ENCODE measurements at places on chromosomes 1 and 21.

GRCh38 chr1:21397813-21398188 lies 42.1 kb upstream of the NBPF3 start:
- DNase-seq, result peak; percentile 39

DNA sequence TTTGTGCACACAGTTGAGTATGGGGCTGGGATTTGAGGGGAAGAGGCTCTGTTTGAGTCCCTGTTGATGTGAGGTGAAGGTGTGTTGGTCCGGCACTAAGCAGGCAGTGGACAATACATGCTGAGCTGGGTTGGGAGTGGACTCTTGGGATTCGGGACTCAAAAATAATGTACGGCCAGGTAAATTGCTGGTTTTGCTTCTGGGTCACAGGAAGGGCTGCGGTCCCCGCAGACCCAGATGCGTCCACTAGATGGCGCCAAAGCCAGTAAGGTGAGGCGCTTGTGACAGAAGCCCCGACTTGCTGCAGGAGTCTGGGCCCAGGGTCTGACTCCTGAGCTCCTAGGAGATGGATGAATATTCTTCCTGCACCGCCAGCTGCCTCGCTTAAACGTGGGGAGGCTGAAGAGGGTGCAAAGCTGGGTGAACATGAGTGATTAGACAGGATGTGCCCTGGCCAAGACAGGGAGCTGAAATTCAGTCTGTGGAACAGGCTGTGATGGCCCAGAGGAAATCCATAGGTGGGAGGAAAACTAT lies 61.4 kb downstream of the ACBD3 start:
- peak; percentile 84 for DNase-seq

- DNase-seq, result no peak
Measured at GRCh38 chr1:33466159-33466558, 6.3 kb upstream of the ZSCAN20 start.

GRCh38 chr1:234562334-234562733 lies 47.6 kb downstream of the IRF2BP2 start:
- DNase-seq, result no peak

GRCh38 chr1:151616505-151616849 lies 4.6 kb downstream of the SNX27 start:
- DNase-seq, result no peak

GRCh38 chr1:24745711-24746413 lies 615 bp downstream of the CLIC4 start:
- no peak for DNase-seq

DNA sequence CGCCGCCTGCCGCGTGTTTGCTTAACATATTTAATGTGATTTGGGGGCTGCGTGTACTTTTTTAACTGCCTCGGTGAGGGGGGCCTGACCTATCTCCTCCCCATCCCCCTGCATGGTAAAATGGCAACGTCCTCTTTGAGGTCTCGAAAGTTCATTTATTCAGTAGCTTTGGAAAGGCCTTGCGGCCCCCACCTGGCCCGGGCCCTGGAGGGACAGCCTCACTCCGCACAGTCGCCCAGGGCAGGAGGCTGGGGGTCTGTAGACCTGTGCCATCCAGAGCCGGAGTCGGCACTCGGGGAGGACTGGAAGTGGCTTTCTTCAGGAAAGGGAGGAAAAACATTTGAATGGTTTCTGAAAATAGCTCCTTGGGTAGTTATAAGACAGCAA lies 38.0 kb upstream of the ACTRT2 start:
- no peak for DNase-seq

DNA sequence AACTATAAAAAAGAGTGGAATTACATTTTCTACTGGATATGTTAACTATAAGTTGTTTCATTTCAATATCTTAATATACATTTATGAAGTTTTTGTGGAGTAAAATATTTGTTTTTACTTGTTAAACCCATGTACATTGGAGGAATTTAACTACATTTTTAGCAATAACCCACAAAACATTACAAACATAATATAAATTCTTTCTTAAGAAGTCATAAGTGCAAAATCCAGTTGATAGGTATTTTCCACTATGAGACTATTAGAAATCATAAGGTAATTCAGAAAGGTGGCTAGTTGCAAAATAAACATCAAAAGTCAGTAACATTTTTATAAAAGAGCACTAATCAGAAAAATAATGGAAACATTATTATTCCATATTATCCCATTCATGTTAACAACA lies 73.9 kb upstream of the RRP15 start:
- DNase-seq, result no peak

DNA sequence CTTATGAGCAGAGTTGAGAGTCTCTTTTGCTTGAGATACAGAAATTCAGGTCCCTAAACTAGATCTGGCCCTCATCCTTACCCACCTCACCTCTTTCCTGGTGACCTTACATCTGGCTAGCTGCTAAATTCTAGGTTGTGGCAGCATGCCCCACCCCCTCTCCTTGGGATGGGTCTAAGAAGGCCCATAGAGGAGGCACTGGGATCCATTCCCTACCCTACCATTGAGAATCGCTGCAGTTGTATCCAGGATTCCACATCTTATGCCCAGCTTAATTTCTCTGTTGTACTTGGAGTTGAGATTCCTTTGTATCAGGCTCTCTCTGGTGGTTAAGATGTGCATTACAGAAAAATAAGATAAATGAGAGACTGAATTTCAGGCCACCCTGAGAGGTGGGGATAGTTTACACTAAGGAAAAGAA lies 9.5 kb upstream of the TMEM39B start:
- DNase-seq, result peak; percentile 59

DNA sequence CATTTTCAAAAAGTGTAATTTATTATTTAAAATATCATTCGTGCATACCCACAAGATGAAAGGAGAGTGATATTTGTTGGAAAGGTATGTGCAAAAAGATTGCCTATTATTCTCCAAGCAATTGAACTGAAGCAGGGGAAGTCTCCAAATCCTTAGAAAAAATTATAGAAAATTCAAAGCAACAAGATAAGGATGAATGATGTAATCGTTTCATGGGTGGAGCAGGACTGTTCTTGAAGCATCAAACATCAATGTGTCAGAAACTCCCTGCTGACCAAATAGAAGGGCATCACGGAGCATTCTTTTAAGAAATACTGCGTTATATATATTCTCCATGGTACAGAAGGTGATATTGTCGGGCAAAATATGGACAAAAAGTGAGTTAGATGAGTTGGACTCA lies 87.9 kb upstream of the SPAG17 start:
- no peak for DNase-seq

DNA sequence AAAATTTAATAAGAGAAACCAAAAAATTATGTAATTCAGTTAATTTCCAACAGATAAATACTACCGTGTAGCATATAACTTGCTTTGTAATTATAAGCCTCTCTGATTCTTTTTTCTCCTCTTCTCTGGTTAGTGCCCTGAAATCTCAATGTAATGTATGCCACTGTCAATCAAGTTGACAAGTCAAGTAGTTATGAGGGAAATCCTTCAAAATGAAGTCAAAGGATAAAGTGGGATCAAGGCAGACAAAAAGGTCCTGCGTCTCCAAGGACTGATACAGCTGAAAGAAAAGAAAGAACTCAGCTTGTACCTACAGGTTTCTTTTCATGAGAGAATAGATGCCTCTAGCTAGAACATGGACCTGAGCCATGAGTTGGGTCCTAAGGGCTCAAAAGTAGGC lies 19.8 kb downstream of the VPS45 start:
- DNase-seq, result no peak

DNA sequence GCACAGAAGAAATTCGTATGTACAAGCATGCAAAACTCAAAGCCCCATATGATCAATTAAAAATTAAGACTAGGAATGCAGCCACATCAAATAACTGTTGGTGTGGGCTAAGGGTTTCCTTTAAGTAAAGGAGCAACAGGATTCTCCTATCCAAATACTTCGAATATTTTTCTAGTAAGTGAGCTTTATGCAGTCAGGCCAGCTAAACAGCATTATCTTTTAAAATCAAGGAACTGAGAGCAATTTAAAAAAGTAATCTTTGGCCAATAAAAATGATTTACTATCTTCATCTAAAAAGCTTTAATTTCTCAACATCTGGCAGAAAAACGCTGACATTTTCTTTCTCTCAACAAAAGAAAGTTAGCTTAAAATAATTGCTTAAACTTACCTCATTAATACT lies 19.8 kb downstream of the CNN3 start:
- no peak for DNase-seq

GRCh38 chr1:14165371-14165801 lies 433.1 kb upstream of the KAZN start:
- DNase-seq, result no peak

- DNase-seq, result no peak
Measured at GRCh38 chr1:170692866-170693575, 29.1 kb downstream of the PRRX1 start.

DNA sequence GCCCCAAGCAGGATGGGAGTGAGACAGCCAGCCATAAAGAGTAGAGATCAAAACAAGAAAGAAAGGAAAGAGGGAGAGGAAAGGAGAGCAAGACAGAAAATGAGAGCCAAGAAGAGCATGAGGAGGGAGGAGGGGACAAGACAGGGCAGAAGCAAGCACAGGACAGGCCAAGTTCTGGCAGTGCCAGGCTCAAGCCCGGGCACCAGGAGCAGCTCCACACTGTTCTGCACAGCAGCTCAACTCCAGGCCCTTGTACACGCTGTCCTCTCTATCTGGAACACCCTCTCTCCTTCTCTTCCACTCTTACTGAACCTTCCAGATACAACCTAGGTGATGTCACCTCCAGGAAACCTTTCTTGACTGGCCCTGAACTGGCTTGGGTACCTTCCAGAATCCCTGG lies 11.7 kb downstream of the IFFO2 start:
- DNase-seq, result no peak

GRCh38 chr1:95034506-95034905 lies 38.2 kb downstream of the ALG14 start:
- DNase-seq, result no peak

- no peak for DNase-seq
Measured at GRCh38 chr1:78913950-78914349, 92.6 kb downstream of the ADGRL4 start.

DNA sequence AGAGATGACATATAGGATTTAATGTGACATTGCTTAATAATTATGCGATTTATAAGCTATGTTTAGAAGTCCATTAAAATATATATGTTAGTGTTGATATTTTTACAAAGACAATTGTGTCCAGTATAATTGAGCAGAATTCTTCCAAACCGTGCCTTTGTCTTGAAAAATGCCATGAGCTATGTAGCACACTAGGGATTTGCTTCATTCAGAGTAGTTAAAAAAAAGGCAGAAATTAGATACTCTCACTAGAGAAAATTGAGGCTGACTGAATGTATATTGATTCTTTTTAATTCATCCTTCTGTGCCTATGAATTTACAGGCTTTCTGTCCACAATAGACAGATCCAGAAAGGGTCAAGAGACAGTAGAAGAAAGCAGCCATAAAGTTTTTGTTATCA lies 429.0 kb downstream of the NEGR1 start:
- no peak for DNase-seq

DNA sequence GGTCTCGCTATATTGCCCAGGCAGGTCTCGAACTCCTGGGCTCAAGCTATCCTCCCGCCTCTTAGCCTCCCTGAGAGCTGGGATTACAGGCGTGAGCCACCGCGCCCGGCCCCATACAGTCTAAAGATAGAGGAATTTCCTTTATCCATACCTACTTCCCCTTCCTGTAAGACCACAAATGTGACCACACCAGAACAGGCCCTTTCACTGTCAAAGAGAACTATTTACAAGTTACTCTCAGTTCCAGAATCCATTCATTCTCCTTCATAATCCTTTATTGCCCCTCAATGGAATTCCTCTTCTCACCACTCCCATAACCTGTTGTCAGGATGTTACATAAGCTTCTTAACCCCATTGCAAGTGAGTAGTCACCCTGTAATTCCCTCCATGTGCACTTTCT lies 26.3 kb upstream of the SLC5A9 start:
- no peak for DNase-seq

DNA sequence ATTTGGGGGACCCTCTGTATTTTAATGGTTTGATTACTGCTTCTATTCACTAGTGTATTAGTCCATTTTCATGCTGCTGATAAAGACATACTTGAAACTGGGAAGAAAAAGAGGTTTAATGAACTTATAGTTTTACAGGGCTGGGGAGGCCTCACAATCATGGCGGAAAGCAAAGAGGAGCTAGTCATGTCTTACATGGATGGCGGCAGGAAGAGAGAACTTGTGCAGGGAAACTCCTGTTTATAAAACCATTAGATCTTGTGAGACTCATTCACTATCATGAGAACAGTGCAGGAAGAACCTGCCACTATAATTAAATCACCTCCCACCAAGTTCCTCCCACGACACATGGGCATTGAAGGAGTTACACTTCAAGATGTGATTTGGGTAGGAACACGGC lies 464.5 kb upstream of the RGS18 start:
- no peak for DNase-seq

- DNase-seq, result no peak
Measured at GRCh38 chr1:167880580-167881021, 33.3 kb downstream of the ADCY10 start.

GRCh38 chr21:46639489-46640386 lies 4.3 kb downstream of the PRMT2 start:
- DNase-seq, result no peak

DNA sequence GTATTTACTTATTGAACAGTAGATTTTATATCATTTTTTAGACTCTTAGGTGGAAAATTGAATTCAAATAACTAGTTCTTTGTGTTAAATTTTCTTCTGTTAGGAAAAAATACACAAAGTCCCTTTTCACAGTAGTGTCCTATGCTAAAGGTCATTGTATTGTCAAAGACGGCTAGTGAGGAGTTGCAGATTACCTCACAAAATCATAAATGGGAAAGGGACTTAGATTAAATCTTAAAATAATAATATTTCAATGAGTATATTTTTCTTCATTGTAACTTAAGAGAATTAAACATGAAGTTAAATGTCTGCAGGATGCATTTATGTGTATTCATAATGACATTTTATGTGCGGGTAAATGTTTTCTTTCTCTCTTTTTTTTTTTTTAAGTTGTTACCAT lies 32.7 kb downstream of the LYPLAL1 start:
- DNase-seq, result no peak

DNA sequence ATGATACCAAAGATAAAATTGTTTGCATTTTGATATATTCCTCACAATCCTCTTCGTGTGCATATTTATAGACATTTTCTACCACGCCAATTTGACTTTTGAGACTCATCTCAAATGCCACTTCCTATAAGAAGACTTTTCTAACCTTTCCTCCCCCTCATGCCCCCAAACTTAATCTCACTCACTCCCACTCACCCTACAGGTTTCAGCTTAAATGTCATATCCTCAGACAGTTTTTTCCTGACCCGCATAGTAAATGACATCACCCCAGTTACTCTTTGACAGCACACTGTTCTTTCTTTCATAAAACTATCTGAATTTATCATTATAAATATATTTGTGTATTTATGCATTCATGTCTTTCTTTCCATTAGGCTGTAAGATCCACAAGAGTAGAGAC lies 29.6 kb upstream of the RGS8 start:
- no peak for DNase-seq

GRCh38 chr21:38289705-38290485 lies 33.1 kb downstream of the KCNJ15 start:
- no peak for DNase-seq

DNA sequence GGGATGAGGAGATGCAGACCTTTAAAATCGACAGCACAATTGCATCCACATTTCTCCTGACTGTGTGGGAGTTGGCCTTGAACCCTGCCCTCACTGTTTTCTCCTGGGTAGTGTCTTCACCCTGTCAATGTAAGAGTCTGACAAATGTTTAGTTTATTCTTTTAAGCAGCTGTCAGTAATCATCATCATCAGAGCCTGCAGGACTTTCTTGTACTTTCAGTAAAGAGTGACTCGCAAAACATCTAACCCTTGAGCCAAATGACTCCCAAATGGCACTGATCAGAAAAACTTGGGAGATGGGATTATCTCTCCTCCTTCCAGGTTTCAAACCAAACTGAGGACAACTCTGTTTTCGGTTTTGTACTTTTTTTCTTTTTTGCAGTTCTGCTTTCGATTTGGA lies 460.2 kb downstream of the KIF26B start:
- peak; percentile 2 for DNase-seq

- DNase-seq, result no peak
Measured at GRCh38 chr1:7513081-7513480, 258.0 kb upstream of the VAMP3 start.
